ENCODE measurements at places on chromosomes 3 and 15.

- DNase-seq = no peak
These were observed 35.1 kb downstream of the CYFIP1 start for GRCh38 chr15:22945071-22945470.

GRCh38 chr3:197124713-197125112 lies 95.1 kb upstream of the MELTF start:
- no peak for DNase-seq

DNA sequence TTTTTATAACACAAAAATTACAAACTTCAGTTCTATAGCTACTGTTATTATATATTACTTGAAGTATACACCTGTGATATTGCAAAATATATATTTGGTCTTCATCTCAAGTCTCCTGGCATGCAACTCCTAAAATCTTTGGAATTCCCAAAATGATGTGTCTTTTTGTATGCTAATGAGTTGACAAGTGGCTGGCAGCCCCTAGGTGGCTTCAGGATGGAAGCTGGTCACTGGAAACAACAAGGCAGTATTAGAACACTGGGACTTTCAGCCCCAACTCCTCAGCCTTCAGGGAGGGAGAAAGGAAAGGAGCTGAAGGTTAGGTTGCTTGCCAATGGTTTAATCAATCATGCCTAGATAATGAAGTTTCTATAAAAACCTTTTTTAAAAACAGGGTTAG lies 112.0 kb downstream of the SCAPER start:
- DNase-seq = no peak

- no peak for DNase-seq
These were observed 37.9 kb upstream of the RPL32 start for GRCh38 chr3:12879191-12879815.

GRCh38 chr15:51878446-51879386 lies 49.3 kb downstream of the TMOD3 start:
- no peak for DNase-seq
